Activated CD8-positive, alpha-beta T cell treated with anti-CD3 and anti-CD28 coated beads for 36 hours (primary cell): ENCODE measurements at places on chromosomes 7 and 10. TPM values are rescaled to one million over a fixed set of nuclear protein-coding genes. Genes with fewer than 3 reads are reported as not detected.

Gene LRRC61
- total RNA-seq: 21.8 TPM

GRCh38 chr10:80458263-80458625 lies 4.1 kb downstream of the TSPAN14 start:
- peak overlapping the region; percentile 86 for H3K4me3 ChIP-seq
- H3K27me3 ChIP-seq: no peaks in the 10 kb centered on the region
- peaks cover 29% of the 10 kb centered on the region for H3K36me3 ChIP-seq

DNA sequence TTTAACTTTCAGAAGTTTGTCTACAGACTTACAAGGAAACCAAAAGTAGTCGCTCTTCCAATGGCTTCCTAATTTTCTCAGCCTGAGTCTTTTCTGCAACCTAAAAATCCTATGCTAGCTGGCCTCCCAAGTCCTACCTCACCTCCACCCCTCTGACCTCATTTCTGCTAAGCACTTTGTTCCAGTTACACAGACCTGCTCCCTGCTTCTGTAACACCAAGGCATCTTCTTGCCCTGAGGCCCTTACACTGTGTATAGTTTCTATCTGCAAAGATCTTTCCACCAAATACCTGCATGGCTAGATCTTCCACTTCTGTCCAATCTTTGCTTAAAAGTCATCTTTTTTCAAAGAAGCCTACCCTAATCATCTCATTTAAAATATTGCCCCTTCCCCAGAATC lies 1.9 kb upstream of the SNX13 start:
- H3K27me3 ChIP-seq: no peaks in the 10 kb centered on the region
- H3K4me3 ChIP-seq: no peak overlapping the region

Gene TPK1
- 15.8 TPM for total RNA-seq

DNA sequence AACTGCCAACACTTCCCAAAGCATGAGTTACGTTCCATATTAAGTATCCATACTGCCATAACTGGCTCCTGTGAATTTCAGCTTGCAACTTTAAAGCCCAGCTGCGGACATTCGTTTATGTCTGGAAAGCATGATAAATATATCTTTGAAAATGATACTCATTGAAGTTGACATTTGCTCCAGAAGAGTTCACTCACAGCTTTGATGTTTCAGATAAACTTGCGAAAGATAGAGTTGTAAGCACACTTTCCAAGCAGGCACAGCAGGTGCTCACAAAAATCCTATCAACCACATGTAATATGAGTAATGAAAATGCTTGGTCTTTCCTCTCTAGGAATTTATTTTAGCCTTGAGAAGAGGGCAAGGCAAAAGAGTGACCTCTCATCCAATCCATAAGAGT lies 4.5 kb downstream of the CHCHD3 start:
- peaks cover 35% of the 10 kb centered on the region for H3K36me3 ChIP-seq
- peaks cover 45% of the 10 kb centered on the region for H3K4me1 ChIP-seq
- DNase-seq: no peak
- H3K27me3 ChIP-seq: no peaks in the 10 kb centered on the region
- no peak overlapping the region for H3K4me3 ChIP-seq
- H3K27ac ChIP-seq: no peak overlapping the region

- no peaks in the 10 kb centered on the region for H3K4me1 ChIP-seq
- no peak overlapping the region for H3K4me3 ChIP-seq
- H3K36me3 ChIP-seq: no peaks in the 10 kb centered on the region
- H3K27ac ChIP-seq: no peak overlapping the region
- H3K27me3 ChIP-seq: no peaks in the 10 kb centered on the region
These were observed 400.5 kb downstream of the IPMK start for GRCh38 chr10:57867241-57867640.

DNA sequence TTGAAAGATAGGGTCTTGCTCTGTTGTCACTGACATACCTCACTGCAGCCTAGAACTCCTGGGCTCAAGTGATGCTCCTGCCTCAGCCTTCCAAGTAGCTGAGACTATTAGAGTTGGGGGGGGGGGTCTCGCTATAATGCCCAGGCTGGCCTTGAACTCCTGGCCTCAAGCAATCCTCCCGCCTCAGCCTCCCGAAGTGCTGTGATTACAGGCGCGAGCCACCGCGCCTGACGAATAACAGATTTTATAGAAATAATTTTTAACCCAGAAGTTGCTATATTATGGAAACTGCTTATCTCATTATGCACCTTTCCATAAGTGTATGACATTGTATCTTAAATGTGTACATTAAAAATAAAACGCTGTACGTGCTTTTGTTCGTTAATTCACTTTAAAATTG lies 846 bp downstream of the ANKRD26 start:
- peaks cover 12% of the 10 kb centered on the region for H3K36me3 ChIP-seq
- H3K4me3 ChIP-seq: peak overlapping the region; percentile 91
- H3K27me3 ChIP-seq: peaks cover 1% of the 10 kb centered on the region

Gene GRID2IP
- total RNA-seq: 0.23 TPM

- H3K4me1 ChIP-seq: no peaks in the 10 kb centered on the region
- peaks cover 11% of the 10 kb centered on the region for H3K27me3 ChIP-seq
- no peak overlapping the region for H3K4me3 ChIP-seq
These were observed 83.8 kb upstream of the MACROH2A2 start for GRCh38 chr10:69968830-69969229.

GRCh38 chr7:89680161-89680560 lies 474.1 kb upstream of the STEAP1 start:
- H3K36me3 ChIP-seq: no peaks in the 10 kb centered on the region
- no peak for DNase-seq
- no peak overlapping the region for H3K27ac ChIP-seq
- no peaks in the 10 kb centered on the region for H3K4me1 ChIP-seq
- H3K4me3 ChIP-seq: no peak overlapping the region

DNA sequence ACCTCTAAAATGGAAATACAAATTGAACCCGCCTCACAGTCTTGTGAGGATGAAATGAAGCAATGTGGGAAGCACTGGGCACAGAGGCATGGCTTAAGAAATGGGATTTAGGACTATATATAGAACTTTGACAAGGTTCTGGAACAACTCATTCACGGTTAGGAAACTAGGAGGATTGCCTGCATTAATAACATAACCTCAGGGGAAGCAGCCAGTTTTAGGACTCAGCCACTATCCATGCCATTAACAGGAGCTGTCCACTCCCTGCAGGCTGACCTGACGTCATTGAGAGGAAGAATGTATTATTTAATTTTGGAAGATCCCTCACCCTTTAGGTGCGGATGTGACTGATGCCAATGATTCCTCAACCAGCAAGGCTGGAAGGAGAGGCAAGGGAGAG lies 34.8 kb downstream of the ITGB8 start:
- no peaks in the 10 kb centered on the region for H3K27me3 ChIP-seq
- H3K4me1 ChIP-seq: no peaks in the 10 kb centered on the region
- no peak overlapping the region for H3K4me3 ChIP-seq
- H3K36me3 ChIP-seq: no peaks in the 10 kb centered on the region

Gene GTPBP10
- total RNA-seq: 48.1 TPM

DNA sequence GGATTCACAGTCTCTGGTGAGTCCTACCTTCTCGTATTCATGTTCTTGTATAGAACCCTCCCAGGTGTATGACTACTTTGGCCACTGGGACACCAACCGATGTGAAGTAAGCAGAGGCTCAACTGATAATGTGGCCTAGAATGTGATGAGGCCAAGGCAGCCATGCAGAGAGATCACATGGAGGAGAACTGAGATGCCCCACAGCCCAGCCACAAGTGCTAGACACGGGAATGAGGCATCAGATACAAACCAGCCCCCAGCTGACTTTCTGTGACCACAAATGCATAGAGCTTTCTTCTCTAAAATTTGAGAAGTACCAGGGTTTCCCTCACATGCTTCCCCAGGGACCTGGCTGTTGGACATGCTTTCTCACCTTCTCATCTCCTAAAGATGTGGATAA lies 375.7 kb downstream of the CCSER2 start:
- H3K27me3 ChIP-seq: no peaks in the 10 kb centered on the region
- H3K27ac ChIP-seq: no peak overlapping the region
- no peaks in the 10 kb centered on the region for H3K4me1 ChIP-seq

DNA sequence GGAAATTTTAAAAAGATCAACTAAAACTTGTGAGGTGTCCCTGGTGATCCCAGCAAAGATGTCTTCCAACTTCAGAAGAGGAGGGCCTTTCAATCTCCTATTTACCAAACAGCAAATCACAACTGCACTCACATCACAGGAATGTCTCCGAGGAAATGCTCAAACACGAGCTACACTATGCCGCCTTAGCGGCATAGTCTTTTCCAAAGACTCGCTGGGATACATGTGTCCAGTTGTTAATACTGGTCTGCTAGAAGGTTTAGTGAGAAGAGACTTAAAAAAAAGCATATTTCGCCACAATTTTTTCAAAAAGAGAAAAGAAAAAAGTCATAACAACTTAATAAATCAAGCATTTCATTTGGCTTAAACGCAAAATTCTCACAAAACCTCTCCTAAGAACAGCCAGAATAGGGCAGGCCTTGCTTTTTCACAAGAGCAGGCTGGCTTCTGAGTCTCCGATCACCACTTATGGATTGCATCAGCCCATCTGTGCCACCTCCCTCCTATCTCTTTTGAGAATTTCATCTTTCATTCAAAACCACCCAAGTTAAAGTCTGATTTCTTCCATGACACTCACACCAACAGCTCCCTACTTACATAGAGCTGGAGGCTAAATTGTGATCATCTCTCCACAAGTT lies 66.1 kb downstream of the GNA12 start:
- peaks cover 45% of the 10 kb centered on the region for H3K4me1 ChIP-seq
- DNase-seq: no peak
- peaks cover 12% of the 10 kb centered on the region for H3K36me3 ChIP-seq
- H3K27ac ChIP-seq: peak overlapping the region; percentile 15
- H3K4me3 ChIP-seq: no peak overlapping the region

- peaks cover 3% of the 10 kb centered on the region for H3K27me3 ChIP-seq
- no peaks in the 10 kb centered on the region for H3K4me1 ChIP-seq
- no peak overlapping the region for H3K27ac ChIP-seq
- H3K4me3 ChIP-seq: no peak overlapping the region
- DNase-seq: no peak
- H3K36me3 ChIP-seq: no peaks in the 10 kb centered on the region
These were observed 167.8 kb downstream of the SDHAF3 start for GRCh38 chr7:97285348-97285747.

GRCh38 chr10:6013413-6014192 lies 36.3 kb upstream of the IL15RA start:
- no peak for DNase-seq
- peak overlapping the region; percentile 89 for H3K27ac ChIP-seq
- peaks cover 75% of the 10 kb centered on the region for H3K36me3 ChIP-seq
- no peak overlapping the region for H3K4me3 ChIP-seq
- peaks cover 65% of the 10 kb centered on the region for H3K4me1 ChIP-seq
- no peaks in the 10 kb centered on the region for H3K27me3 ChIP-seq

GRCh38 chr7:149831741-149832219 lies 6.4 kb upstream of the ZNF862 start:
- no peak overlapping the region for H3K4me3 ChIP-seq
- H3K27me3 ChIP-seq: peaks cover 3% of the 10 kb centered on the region
- no peaks in the 10 kb centered on the region for H3K36me3 ChIP-seq
- H3K4me1 ChIP-seq: peaks cover 8% of the 10 kb centered on the region

Gene ZNF853
- total RNA-seq: 1.3 TPM

Gene ZNF248
- total RNA-seq: 8.5 TPM

Gene AZGP1
- total RNA-seq: not detected

Gene EVX1
- total RNA-seq: not detected

DNA sequence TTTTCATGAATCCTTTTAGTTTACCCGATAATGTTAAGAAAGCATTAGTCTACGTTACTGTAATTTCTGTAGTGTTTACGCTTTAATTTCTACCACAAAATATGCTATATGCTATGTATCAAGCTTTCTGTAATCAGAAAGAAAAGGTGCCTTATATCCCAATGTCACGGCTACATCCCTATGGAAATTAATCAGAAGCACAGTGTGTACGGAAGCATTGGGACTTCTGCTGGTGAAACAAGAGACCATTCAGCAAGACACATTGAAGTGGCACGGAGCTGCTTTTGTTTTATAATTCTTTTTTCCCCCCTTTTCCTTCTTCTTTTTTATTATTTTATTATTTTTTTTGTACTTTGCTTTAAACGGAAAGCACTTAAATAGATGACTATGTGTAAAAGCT lies 31.2 kb upstream of the SH2B2 start:
- DNase-seq: no peak
- H3K27me3 ChIP-seq: no peaks in the 10 kb centered on the region
- H3K4me1 ChIP-seq: no peaks in the 10 kb centered on the region
- H3K36me3 ChIP-seq: peaks cover 1% of the 10 kb centered on the region
- H3K27ac ChIP-seq: no peak overlapping the region

GRCh38 chr10:124122211-124122610 lies 28.8 kb upstream of the CHST15 start:
- no peaks in the 10 kb centered on the region for H3K4me1 ChIP-seq
- H3K4me3 ChIP-seq: no peak overlapping the region
- no peak for DNase-seq
- no peak overlapping the region for H3K27ac ChIP-seq
- H3K36me3 ChIP-seq: no peaks in the 10 kb centered on the region

GRCh38 chr7:53744403-53744760 lies 708.9 kb downstream of the POM121L12 start:
- no peaks in the 10 kb centered on the region for H3K36me3 ChIP-seq
- no peaks in the 10 kb centered on the region for H3K27me3 ChIP-seq
- DNase-seq: no peak
- no peaks in the 10 kb centered on the region for H3K4me1 ChIP-seq

- no peaks in the 10 kb centered on the region for H3K27me3 ChIP-seq
- no peak for DNase-seq
- H3K36me3 ChIP-seq: no peaks in the 10 kb centered on the region
- H3K4me1 ChIP-seq: no peaks in the 10 kb centered on the region
- no peak overlapping the region for H3K4me3 ChIP-seq
- no peak overlapping the region for H3K27ac ChIP-seq
These were observed 212.4 kb downstream of the DGKI start for GRCh38 chr7:137634356-137634755.

DNA sequence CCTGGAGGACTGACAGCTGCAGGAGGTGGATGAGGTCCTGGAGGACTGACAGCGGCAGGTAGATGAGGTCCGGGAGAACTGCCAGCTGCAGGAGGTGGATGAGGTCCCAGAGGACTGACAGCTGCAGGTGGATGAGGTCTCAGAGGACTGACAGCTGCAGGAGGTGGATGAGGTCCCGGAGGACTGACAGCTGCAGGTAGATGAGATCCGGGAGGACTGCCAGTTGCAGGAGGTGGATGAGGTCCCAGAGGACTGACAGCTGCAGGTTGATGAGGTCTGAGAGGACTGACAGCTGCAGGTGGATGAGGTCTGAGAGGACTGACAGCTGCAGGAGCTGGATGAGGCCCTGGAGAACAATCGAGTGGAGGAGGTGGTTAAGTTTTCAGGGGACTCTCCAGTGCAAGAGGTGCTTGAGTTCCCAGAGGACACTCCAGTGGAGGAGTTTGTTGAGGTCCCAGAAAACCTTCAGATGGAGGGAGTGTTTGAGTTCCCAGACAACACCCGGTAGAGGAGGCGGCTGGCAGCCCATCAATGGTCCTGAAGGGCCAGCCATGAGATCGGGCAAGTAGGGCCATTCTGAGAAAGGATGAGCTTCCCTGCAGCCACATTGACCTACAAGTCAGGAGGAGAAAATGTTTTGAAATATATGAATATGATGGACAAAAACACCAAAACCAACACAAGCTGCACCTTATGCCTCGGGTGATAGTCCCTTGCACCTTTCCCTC lies 4.7 kb upstream of the EIF5AL1 start:
- H3K36me3 ChIP-seq: no peaks in the 10 kb centered on the region
- H3K27ac ChIP-seq: no peak overlapping the region
- no peaks in the 10 kb centered on the region for H3K27me3 ChIP-seq
- no peak overlapping the region for H3K4me3 ChIP-seq
- no peaks in the 10 kb centered on the region for H3K4me1 ChIP-seq
- no peak for DNase-seq

GRCh38 chr7:47192978-47193377 lies 388.9 kb downstream of the TNS3 start:
- no peak overlapping the region for H3K4me3 ChIP-seq
- no peaks in the 10 kb centered on the region for H3K36me3 ChIP-seq
- no peak overlapping the region for H3K27ac ChIP-seq
- no peaks in the 10 kb centered on the region for H3K27me3 ChIP-seq
- DNase-seq: no peak
- no peaks in the 10 kb centered on the region for H3K4me1 ChIP-seq
